ENCODE measurements at places on chromosomes 1 and 21.

DNA sequence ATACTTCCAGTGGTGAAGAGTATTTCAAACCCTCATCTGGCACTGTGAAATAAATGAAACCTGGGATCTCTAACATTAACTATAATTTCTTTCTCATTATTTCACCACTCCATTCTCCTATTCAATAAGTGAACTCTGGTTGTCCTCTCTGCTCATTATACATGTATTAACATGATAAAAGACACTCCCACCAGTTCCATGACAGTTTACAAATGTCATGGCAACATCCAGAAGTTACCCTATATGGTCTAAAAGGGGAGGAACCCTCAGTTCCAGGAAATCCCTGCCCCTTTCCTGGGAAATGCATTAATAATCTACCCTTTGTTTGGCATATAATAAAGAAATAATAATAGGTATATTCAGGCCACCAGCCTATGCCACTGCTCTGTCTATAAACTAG is 62.7 kb upstream of the BRINP3 start:
- DNase-seq = no peak

GRCh38 chr1:84386716-84387479 is 11.4 kb upstream of the DNASE2B start:
- no peak for DNase-seq

DNA sequence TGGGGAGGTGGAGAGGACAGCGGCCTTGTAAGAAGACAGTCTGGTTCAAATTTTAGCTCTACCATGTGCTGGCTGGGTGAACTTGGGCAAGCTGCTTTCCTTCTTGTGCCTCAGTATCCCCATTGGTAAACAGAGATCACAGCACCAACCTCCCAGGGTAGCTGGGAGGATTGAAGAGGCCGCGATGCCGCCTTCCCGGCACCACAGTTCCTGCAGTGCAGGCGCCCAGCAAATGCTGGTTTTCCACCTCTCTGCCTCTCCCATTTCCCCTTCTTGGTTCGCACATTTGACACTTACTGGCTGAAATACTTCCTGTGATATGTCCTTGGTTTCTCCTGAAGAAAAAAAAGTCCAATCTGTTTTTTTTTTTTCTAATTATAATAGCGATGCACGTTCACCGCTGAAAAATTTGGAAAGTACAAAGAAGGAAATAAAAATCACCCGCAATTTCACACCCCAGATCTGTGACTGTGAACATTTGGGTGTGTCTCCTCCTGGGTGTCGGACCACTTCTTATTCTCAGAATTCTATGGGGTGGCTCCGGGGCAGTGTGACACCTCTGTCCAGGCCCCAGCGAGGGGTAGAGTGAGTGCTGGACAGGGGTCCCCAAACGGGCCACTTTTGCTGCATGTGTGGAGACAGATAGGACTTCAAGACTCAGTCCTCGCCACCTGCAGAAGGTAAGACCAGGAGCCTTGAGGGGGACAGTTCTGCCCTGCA is 73.1 kb downstream of the RUNX3 start:
- DNase-seq = no peak

DNA sequence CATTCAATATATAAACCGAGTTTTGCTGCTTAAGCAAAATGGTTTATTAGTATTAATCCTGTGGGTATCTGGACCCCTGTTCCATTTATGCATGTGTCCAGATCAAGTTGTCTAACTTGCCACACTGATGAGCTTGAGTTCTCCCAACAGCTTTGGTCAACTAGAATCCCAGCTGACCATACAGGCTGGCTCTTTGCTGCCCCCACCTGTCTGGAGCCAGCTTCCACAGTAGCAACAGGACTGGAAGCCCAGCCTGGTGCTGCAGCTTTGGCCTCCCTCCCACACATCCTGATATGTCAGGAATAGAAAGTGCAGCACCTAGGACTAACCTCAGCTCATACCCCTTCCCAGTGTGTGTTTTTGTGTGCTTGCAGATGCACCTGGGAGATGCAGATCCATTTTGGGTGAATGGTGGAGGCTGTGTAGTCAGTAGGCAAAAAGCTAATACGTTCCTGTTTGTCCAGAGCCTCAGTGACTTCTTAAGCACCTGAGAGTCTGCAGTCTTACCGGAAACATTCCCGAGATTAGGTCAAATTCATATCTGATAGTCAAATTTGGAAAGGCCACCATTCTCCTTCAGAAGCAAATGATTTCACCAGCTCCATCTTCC is 40.9 kb upstream of the BEND5 start:
- DNase-seq = no peak

DNA sequence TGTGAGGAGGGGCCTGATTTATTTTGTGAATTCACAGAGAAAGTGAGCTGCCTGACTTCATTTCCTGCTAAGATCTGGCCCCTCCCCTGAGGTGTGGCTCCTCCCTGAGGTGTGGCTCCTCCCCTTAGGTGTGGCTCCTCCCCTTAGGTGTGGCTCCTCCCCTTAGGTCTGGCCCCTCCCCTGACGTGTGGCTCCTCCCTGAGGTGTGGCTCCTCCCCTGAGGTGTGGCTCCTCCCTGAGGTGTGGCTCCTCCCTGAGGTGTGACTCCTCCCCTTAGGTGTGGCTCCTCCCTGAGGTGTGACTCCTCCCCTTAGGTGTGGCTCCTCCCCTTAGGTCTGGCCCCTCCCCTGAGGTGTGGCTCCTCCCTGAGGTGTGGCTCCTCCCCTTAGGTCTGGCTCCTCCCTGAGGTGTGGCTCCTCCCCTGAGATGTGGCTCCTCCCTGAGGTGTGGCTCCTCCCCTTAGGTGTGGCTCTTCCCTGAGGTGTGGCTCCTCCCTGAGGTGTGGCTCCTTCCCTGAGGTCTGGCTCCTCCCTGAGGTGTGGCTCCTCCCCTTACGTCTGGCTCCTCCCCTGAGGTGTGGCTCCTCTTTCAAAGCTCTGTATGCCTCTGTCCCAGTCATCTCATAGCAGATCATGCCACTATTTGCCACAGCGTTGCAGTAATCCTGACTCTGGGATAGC is 26.9 kb upstream of the LRRC3 start:
- peak; percentile 36 for DNase-seq

- DNase-seq = no peak
Observed at GRCh38 chr21:28066596-28067387, 925.9 kb downstream of the LTN1 start.

GRCh38 chr1:152001631-152002584 is 8.2 kb upstream of the S100A10 start:
- DNase-seq = peak; percentile 18

- DNase-seq = no peak
Observed at GRCh38 chr21:46428987-46429710, 29.5 kb upstream of the DIP2A start.

DNA sequence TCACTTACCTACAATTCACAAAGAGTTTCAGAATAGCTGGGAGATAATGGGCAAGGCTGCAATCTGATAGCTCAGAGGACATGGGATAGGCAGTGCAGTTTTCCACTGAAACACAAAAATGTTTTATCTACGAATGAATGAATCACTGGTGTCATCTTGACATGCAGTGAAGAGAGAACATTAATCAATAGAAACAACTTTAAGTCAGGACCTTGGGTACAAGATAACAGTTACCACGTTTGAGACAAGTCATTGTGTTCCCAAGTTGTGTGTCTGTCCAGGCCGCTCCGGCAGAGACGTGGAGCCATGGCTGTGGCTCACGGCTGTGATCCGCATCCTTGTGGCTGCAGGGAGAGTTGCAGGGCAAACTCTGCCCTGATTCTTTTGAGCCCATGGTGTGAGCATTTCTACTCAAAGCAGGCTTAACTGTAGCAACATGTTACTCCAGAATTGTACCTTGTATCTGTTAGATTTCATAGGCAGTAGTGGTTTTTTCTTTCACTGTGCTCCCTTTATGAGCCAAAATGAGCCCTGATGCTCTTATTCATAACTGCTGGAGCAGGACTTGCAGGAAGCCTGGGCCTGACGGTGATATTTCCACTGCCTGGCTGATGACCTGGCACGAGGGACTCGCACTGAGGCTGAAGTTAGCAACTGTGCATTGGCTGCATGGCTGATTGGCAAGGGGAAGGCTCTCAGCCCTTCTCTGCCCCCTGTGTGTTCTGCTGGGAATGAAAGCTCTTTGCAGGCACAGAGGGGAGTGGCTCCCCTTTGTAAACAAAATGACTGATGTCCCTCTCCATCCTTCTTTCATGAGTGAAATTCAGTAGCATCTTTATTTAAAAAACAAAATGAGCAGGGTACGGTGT is 465.2 kb downstream of the AJAP1 start:
- DNase-seq = no peak

DNA sequence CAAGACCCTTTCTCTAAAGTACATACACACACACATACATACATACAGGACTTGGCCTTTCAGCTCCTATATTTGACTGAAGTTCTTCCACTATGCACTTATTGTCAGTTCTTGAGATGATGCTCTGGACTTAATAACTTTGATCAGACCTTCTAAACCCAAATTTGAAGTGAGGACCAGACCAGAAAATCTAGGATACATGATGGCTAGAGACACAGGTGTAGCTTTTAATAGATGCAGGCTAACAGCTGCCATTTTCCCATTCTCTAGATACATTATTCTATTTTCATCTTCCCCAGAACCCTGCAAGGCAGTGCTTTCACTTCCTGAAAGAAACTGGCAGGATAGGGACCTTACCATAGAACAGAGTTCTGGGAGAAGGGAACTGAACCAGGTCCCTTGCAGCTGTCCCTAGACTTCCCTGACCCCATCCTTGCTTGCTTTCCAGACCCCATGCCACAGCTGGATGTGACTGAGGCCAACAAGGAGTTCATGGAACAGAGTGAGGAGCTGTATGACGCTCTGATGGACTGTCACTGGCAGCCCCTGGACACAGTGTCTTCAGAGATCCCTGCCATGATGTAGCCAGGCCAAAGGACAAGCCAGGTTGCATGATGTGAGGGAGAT is 14.9 kb upstream of the RAB42 start:
- DNase-seq = no peak

GRCh38 chr1:188070848-188071247 is 1242.1 kb downstream of the PLA2G4A start:
- no peak for DNase-seq

- DNase-seq = no peak
Observed at GRCh38 chr1:213979751-213980586, 7.8 kb upstream of the PROX1 start.

DNA sequence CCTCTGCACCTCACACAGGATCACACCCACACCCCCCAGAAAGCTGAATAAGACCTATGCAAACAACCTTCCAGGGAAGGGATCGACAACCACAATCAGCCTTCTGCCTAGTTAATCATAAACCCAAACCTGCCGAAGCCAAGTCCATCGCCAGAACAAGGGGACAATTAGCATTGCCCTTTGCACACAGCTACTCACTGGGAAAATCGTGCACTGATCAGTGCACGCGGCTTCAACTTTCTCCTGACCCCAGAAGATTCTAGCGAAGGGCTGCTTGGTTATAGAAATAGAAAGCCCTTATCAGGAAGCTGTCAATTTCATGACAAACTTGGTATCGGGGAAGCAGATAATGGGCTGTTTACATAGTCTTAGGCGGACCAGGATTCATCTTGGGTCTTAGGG is 29.5 kb downstream of the RUNX1 start:
- DNase-seq = no peak

DNA sequence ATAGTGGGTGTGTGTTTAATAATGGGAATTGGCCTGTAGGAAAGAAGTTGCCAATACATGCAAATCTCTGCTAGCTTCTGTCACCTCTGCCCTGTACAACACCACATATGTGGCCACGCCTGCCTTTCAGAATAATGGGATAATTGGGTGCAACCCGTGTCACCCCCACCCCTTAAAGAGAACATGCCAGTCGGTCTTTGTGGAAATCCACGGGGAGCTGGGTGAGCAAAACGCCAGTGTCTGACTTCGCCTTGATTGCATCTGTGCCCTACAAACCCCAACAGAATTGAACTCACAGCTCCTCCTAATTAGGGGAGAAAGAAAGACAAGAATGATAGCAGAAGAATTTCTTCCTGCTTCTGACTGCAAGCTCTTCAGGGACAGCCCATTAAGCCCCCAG is 6.4 kb upstream of the PLXNA2 start:
- no peak for DNase-seq

GRCh38 chr21:34962586-34963222 is 86.4 kb downstream of the RUNX1 start:
- DNase-seq = no peak

GRCh38 chr1:154759196-154759595 is 110.9 kb downstream of the KCNN3 start:
- DNase-seq = peak; percentile 45

DNA sequence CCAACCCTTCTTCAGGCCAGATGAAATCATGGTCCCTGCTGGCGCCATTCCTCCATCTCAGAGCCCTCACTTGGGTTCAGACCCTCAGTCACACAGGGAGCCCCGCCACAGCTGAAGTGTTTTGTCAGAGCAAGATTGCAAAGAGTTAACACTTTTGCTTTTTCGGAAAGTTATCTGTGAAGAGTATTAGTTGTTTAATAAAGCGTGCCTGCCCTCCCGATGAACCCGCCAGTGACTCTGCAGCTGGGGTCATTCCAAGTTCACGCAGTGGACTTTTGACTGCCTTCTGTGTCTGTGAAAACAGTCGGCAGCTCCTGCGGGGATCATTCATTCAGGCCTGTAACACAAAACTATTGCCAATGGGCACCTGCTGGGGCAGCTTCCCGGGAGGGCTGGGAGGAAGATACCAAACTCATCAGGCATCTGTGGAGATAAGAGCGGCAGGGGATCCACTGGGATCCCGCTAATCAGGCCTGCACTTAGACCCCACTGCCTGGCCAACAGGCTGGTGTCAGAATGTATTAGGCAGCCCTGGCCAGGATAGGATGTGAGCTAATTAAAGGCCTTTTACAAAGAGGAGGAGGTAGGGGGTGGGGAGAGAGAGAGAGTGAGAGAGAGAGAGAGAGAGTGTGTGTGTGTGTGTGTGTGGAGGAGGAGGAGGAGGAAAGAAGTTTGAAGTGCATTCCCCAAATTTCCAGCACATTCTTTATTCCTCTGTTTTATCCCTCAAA is 184.5 kb downstream of the DHRS3 start:
- no peak for DNase-seq

DNA sequence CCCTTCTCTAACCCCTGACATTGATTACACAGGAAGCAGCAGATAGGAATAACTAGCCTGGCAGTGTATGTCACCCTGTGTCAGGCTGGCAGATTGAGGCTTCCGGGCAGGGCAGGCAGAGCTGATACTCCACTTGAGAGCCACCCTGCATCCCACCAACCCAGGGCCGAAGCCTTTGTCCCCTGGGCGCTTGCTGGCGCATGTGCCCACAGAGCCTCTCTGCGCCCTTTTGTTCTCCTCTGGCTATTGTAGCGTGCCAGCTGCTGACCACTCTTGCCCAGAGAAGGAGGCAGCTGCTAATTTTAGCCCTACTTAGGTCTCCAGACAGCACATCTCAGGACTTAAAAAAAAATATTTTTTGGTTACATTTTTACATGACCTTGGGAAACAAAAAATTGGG is 304.9 kb downstream of the HHAT start:
- no peak for DNase-seq

DNA sequence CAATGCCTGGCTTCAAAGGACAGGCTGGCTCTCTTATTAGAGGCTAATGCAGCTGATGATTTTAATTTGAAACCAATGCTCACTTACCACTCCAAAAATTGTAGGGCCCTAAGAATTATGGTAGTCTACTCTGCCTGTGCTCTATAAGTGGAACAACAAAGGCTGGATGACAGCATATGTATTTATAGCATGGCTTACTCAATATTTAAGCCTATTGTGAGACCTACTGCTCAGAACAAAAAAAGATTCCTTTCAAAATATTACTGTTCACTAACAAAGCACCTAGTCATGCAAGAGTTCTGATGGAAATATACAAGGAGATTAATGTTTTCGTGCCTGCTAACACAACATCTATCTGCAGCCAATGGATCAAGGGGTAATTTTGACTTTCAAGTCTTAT is 73.8 kb upstream of the DUSP10 start:
- DNase-seq = no peak
